Activated naive CD4-positive, alpha-beta T cell treated with anti-CD3 and anti-CD28 coated beads, Interleukin-2, amount 50 U/mL, for 72 hours (primary cell): ENCODE measurements at places on chromosomes 2 and 18.

DNA sequence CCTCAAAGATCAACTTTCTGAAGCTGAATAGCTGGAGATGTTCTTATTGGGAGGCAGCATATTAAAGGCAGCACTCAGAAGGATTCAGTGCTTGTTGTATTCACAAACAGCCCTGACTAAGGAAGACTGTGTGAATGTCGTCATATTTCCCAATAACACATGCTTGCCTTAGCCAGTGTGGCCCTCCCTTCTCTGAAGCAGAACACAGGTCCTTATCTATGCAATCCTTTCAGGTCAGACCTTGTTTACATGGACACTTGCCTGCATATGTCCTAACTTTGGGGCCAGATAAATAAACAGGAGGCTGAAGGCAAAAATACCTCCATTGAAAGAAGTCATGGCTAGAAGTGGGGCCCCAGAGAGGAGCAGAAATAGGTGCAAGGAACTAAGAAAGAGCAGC lies 97.2 kb downstream of the SLC4A3 start:
- no peak for DNase-seq

DNA sequence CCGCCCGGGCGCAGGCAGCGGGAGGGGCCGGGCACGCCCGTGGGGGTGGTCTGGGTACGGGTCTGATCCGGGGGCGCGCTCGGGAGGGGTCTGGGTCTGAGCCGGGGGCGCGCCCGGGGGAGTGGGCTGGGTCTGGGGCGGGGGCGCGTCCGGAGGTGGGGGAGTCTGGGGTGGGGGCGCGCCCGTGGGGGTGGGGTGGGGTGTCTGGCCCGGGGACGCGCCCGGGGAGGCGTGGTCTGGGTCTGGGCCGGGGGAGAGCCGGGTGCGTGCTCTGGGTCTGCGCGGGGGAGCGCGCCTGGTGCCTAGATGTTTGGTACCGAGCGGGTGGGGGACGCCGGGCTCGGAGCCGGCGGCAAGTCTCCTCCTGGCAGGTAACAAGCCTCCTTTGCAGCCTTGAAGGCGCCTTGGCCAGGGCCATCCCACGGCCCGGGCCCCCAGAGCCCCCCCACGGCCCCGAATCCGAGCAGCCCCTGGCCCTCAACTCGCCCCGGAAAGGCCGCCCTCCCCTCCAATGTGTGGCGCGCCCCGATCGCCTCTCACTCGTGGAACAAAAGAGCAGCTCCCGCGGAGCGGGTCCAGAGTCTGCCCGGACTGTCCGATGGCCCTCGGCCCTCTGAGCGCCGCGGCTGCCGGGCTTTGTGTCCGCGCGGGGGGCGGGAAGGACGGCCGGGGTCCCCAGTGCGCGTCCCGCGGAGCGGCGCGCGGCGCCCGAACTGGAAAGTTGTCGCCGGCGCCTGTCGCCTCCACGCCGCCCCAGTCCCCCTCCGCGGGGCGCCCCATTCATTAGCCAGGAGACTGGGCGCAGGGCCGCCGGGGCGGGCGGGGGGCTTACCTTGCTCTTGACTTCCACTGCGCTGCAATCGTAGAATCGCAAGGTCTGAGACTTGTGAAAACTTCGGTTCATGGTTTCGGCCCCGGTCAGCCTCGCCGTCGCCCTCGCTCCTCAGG lies 595 bp downstream of the PARD6G start:
- DNase-seq, result no peak

DNA sequence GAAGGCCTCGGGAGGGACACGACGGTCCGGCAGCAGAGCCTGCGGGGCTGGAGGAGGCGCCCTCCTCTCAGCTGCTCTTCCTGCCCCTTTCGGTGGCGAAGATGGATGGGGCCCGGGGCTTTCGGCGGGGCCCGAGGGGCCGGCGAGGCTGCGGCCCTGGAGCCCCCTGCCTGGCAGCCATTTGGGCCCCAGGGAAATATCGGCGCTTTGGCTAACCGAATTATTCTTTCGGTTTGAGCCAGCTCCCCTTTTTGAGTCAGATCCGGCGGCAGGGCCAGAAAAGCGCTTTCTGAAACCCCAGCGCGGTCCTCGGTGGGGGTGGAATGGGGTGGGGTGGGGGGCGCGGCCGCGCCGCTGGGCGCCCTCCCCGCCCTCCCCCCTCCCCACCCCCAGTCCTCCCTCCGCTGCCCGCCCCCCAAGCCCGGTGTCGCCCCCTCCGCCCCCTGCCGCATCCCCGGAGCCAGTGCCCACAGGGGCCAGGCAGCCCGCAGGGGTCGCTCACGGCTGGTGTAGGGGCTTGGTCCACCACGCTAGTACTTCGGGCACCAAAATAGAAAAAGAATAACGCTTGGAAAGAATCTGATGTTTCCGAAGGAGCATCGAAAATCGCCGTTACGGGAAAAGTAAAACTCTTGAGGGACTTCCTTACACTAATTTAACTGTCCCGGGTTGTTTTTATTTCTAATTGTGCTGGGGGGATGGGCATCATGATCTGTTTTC lies 9.1 kb upstream of the ARID5A start:
- peak; percentile 70 for DNase-seq

- DNase-seq, result no peak
These were observed 40.3 kb downstream of the METTL8 start for GRCh38 chr2:171393487-171393886.

- no peak for DNase-seq
These were observed 7.3 kb upstream of the GALM start for GRCh38 chr2:38658613-38659012.

DNA sequence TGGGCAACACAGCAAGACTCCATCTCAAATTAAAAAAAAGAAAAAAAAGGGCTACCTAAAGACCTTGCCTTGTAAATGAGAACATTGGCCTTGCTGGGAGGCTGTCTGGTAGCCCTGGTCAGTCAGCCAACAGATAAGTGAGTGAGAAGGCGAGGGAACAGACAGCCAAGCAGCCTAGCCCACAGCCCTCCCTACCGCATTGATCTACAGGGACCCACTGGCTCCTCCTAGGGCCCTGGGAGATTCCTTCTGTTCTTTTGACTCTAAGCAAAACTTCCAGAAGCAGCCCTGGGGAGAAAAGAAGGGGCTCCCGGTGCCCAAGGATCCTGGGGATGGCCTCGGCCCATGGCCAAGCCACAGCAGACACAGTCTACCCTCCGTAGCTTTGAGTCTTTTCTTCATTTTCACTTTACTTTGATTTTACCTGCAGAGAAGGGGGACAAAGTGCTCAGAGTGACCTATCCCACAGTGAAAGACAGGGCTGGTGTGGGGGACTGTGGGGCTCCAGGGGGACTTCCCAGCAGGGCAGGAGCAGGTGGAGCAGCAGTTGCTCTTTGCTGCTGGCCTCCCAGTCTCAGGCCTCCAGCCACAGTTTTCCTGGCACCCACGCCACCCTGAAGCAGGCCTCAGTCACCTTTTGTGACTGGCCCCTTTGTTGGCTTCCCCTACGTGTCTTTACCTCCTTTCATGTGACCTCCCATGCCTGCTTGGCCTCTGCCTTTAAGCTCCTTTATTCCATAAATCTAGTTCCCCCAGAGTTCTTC lies 5.1 kb downstream of the CEP68 start:
- no peak for DNase-seq

GRCh38 chr18:23737578-23737977 lies 48.3 kb downstream of the LAMA3 start:
- DNase-seq, result no peak

DNA sequence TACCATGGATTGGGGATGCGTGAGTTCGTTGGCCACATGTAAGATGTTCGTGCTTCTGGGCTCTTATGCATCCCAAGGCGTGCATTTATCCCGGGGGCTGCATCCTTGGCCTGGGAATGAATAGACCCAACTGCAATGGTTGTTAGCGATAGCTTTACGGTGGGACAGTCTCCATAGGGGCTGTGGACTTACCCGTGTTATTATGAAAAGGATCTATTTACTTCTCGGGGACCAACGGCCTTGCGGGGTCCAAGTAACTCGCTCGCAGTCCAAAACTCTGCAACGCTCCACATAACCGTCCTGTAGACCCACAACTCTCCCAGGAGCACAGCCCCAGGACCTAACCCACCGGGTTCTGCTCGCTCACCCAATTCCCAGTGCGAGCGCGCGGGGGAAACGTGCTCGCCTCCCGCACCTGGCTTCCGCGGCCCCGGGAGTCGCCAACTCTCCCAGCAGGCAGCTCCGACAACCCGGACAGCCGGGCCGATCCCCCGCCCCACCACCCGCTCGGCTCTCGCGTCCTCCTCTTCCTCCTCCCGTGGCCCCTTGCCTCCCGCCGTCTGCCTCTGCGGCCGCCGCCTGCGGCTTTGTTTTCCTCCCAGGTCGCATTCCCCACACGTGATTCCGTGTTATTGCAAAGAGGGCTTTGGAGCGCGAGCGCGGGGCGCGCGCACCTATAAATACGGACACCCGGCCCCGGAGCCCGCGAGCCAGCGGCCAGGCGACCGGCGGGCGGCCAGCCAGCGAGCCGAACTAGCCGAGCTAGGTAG lies at the start of gene CABLES1:
Gene CABLES1 (plus strand): TSS at position 706 of the 770 bp plus-strand sequence. CDS start 278 bp downstream, outside the sequence.
- DNase-seq, result peak; percentile 66

DNA sequence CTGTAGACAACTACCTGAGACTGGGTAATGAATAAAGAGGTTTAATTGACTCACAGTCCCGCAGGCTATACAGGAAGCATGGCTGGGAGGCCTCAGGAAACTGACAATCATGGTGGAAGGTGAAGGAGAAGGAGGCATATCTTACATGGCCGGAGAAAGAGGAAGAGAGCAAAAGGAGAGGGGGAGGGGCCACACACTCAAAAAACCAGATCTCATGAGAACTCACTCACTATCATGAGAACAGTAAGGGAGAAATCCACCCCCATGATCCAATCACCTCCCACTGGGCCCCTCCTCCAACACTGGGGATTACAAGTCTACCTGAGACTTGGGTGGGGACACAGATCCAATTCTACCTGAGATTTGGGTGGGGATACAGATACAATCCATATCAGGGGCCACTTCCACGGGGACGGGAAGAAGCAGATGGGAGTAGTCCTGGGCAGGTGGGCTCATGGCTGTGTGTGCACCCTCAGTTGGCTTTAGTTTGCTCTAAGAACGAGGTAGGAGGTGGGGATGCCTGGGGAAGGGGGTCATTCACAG lies 9.9 kb downstream of the MAB21L4 start:
- no peak for DNase-seq

GRCh38 chr2:10903861-10904210 lies 7.9 kb upstream of the KCNF1 start:
- DNase-seq, result no peak

- no peak for DNase-seq
These were observed 837 bp downstream of the NHEJ1 start for GRCh38 chr2:219159771-219160185.

DNA sequence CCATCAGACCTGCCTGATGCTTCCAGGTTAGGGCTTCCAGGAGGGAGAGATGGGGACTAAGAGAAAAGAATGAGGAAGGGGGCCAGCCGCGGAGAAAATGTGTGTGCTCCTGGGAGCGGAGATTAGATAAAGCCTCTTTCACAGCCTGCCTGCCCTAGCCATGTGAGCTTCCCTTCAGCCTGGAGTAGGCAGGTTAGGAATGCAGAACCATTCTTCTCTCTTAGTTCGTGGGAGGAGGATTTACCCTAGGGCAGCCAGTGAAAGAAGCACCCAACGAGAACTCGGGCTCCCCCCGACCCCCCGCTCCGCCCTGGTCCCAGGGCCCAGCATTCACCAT lies 36.1 kb downstream of the POMC start:
- DNase-seq, result no peak

GRCh38 chr2:193824474-193824873 lies 1629.7 kb upstream of the TMEFF2 start:
- no peak for DNase-seq

DNA sequence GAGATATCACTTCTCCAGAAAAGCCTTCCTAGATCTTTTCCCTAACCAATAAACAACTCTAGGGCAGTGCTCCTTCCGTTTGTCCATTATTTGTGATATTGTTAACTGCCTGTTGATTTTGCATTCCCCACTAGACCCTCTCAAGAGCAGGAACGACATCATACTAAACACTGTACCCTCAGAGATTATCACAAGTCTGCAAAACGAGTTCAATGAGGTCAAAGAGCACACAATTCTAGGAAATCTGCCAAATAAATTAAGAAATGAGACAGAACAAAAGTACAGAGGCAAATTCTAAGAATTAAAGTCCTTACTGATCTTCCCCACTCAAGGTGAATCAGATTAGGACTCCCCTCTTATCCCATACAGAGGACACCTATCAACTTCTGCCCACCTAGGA lies 7.6 kb downstream of the RTTN start:
- no peak for DNase-seq

- DNase-seq, result no peak
These were observed 59.9 kb upstream of the MYCN start for GRCh38 chr2:15880226-15881119.

DNA sequence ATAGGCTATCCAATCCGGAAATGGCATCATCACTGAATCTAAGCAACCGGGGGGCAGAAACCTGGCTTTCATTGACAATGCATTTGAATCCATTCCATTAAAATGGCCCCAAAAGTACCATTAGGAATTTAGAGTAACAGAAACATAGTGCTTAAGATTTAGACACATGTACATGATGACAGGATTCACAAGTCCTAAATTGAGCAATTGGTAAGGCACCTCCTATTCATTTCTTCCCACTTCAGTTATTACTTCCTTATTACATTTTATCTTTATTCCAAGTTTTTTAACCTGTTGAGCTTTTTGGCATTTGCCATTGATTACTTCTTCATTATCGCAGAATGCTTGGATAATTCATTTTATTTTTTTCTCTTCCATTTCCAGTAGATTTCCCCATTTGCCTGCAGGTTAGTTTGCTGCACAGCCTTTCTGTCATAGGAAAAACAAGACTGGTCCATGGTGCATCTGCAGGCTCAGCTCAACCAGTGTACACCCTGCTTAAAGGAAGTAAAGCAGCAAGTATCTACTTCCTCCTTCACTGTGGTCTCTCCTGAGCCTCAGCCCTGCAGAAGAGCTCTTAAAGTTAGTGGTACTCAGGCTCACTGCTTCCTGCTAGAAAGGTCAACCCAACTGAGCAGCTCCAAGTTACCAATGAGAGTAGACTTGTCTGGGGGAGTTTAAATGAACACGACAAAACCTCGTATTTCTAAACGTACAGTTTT lies 89.2 kb downstream of the DOCK10 start:
- no peak for DNase-seq

GRCh38 chr2:32274289-32274688 lies 3.4 kb upstream of the YIPF4 start:
- DNase-seq, result no peak

- DNase-seq, result no peak
These were observed 83.2 kb upstream of the THOC1 start for GRCh38 chr18:350953-351572.

GRCh38 chr18:42730272-42730671 lies 385.2 kb downstream of the RIT2 start:
- DNase-seq, result no peak

DNA sequence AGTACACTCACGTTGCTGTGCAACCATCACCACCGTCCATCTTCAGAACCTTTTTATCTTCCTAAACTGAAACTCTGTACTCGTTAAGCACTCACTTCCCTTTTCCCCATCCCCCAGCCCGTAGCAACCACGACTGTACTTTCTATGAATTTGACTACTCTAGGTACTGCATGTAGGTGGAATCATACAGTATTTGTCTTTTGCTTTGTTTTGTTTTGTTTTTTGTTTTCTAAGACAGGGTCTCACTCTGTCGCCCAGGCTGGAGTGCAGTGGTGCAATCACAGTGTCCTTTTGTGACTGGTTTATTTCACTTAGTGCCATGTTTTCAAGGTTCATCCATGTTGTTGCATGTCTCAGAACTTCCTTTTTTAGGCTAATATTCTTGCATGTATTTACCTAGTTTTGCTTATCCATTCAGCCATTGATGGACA lies 7.0 kb upstream of the TYMS start:
- no peak for DNase-seq

GRCh38 chr2:239789711-239790110 lies 235.4 kb downstream of the NDUFA10 start:
- DNase-seq, result no peak

- DNase-seq, result no peak
These were observed 87.0 kb downstream of the FSIP2 start for GRCh38 chr2:185825557-185825956.

- DNase-seq, result no peak
These were observed 239.4 kb downstream of the CDH7 start for GRCh38 chr18:65990174-65990690.
